ENCODE measurements at places on chromosomes 1 and 21.

DNA sequence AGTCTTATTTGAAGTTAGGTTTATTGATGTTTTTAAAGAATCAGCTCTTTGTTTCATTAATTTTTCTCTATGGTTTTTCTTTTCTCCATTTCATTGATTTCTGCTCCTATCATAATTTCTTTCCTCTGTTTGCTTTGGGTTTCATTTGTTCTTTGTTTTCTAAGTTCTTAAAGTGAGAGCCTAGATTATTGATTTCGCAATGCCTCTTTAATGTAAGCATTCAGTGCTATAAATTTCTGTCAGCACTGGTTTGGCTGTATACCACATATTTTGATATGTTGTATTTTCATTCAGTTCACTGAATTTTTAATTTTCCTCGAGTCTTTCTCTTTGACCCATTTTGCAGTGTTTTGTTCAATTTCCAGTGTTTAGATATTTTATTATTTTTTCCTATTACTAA lies 68.7 kb downstream of the DNAH14 start:
- no peak for DNase-seq

DNA sequence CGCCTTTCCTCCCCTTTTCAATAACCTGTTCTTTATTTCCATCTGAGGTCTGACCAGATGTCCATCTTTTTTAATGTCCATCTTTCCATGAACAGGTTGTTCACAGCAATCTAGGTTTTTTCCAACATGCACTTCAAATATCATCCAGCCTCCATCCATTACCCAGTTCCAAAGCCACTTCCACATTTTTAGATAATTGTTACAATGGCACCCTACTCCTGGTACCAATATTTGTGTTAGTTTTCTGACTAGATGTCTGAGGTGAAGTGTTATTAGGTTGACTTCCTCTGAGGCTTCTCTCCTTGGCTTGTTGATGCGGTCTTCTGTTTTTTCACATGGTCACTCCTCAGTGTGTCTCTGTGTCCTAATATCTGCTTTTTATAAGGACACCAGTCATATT lies 89.4 kb downstream of the OBSCN start:
- DNase-seq = no peak

DNA sequence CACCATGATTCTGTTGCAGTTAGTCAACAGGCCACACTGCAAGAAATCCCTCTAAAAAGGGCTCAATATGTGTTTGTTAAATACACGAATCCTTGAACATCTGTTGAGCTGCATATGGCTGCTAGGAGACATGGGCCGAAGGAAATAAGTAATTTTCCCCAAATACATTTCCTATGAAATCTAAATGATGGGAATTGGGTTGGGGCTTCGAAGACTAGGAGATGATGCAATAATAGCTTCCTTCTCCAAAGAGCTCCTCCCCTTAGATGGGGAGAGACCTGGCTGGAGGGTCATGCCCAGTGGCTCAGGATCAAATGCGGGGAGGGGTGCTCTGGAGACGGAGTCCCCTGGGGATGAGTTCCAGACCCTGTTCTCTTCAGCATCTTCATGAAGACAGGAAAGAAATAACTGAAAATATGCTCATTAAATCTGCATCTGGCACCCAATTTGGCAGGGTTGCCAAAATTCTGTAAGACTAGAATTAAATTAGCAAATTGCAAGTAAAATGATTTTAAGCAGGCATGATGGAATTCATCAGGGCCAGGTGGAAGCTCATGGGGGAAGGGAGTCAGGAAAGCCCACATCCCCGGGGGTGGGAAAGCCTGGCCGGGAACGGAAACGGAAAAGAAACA lies 165.0 kb upstream of the EDN2 start:
- DNase-seq = no peak

- no peak for DNase-seq
Observed at GRCh38 chr21:39181205-39181818, 1.9 kb downstream of the PSMG1 start.

DNA sequence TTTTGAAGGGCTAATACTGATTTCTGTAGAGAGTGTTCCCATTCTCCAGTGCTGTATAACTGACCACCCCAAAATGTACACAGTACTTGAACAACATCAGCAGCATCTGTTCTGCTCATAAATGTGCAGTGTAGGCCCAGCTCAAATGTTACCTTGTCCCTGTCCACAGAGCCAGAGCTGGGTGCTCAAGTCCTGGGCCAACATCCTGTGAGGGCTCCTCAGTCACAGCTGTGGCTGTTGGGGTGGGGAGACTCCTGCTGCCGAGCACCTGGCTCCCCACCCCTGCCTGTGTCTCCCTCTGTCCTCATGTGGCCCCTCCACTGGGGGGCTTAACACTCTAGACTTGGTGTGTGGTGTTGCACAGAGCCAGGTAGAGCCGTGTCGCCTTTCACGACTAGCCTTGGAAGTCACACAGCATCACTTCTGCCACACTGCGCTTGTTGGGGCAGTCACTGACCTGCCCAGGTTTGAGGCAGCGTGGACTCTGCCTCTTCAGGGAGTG lies 30.5 kb downstream of the DIP2A start:
- no peak for DNase-seq

- DNase-seq = no peak
Observed at GRCh38 chr1:248631354-248632008, 3.4 kb downstream of the OR2T11 start.

DNA sequence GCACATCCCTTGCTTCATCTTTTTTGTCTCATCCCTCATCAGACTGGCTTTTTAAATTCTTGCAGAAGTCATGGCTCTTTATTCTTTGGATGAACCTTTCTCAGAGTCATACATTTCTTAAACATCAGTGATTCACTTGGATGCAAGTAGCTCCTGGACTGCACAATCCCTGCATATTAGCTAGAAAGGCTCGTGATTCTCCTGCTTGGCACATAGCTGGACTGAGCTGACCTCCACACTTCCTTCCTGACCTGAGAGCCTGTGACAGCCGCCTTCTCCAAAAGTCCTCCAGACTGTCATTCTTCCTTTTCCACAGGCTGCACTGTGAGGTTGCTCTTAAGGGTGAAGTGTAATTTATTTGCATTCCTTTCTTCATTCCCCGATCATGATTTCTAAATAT lies 109.4 kb downstream of the RGL1 start:
- DNase-seq = no peak

DNA sequence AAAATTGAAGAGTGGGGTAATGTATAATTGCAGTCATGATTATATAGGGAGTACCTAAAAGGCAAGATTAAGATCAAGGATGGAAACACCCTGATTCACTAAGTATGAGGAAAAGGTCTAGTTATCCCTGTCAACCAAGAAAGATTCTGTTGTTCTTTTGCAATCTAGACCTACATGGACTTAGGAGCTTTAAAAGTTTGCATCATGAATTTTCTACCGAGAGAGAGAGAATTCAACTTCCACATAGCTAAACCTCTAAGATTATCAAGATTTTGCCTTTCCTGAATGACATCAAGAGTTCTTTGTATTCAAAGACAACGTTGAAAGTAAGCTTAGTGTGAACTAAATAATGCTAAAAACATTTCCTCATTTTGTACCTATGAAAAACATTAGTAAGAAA lies 78.8 kb upstream of the RBM34 start:
- DNase-seq = no peak

- DNase-seq = no peak
Observed at GRCh38 chr1:202014060-202014459, 3.7 kb downstream of the ELF3 start.

GRCh38 chr1:47417170-47418044 lies 1.3 kb downstream of the FOXE3 start:
- no peak for DNase-seq

- DNase-seq = no peak
Observed at GRCh38 chr1:205783904-205784303, 8.6 kb upstream of the RAB29 start.

DNA sequence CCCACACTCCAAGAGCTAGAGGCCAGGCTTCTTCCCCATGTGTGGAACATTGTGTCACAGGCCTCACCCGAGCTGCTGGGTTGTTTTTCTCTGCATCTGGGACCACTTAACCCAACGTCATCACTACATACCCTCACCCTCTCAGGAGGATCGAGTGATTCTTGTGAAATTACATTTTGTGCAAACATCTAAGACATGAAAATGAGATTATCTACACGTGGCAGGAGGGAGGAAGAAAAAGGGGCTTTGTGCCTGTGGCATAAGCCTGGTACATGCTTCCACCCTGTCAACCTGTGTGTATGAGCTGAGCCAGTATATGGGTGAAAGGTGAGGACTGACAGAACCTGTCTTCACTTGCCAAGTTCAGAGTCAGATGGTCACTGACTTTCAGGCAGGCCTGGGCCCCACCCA lies 1.6 kb downstream of the CPT2 start:
- no peak for DNase-seq

- no peak for DNase-seq
Observed at GRCh38 chr1:176670853-176671252, 207.9 kb downstream of the PAPPA2 start.

- peak; percentile 22 for DNase-seq
Observed at GRCh38 chr21:35227786-35228185, 178.7 kb upstream of the RUNX1 start.

GRCh38 chr1:230791986-230792564 lies 44.9 kb downstream of the CAPN9 start:
- DNase-seq = no peak

DNA sequence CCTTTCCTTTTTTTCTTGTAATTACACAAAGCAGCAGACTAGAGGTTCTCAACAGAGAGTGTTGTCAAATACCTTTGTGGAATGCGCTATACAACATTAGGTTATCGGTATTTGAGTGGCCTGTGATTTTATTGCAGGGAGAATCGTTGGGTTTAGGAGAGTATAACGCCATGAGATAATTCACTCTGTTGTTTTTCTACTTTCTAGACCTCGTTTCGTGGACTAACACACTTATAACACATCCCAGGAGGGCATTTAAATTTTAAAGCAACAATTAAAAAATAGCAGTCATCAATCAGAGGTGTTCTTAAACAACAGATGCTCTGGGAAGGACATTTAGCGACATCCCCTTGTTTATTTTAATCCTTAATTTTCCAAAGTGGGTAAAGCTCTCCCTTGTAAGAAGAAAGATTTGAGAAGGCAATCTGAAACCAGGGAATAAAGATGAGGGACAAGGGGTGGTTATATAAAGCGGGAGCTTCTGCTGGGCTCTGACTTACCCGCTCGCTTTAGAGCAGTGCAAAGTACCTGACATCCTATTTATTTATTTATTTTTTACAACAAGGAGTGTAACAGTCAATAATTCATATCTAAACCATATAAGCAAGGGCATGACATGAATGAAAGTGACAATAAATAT lies 4.9 kb downstream of the PBX1 start:
- DNase-seq = no peak

DNA sequence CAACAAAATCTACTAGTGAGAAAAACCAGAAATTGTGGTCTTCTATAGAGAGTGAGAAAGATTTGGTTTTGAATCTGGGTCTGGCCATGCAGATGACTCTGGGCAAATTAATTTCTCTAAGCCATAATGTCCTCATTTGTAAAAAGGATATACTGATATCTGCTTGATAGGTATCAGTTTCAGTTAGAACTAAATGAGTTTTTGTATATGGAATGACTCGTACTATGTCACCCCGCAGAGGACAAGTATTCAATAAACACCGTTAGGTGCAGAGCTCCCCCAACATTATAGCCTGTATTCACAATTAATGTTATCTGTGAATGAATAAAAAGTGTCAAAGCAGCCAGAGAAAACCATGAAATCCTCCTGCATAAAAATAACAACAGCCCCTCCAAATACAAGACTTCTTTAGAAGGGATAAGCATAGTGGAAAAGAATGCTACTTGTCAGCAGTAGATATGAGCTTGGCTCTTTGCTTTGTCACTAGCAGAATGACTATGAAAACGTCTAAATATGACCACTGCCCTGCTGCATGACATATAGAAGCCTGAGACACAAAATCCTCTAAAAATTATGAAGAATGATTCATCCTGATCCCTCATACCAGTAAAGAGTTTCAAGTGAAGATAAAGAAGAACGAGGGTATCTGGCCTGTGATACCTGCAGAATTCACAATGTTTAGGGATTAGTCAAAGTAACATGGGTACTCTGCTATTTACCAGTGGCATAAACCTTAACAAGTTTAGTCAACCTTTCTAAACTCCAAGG lies 17.8 kb downstream of the SCAF4 start:
- DNase-seq = no peak

GRCh38 chr1:59788825-59789224 lies 25.9 kb upstream of the HOOK1 start:
- no peak for DNase-seq

DNA sequence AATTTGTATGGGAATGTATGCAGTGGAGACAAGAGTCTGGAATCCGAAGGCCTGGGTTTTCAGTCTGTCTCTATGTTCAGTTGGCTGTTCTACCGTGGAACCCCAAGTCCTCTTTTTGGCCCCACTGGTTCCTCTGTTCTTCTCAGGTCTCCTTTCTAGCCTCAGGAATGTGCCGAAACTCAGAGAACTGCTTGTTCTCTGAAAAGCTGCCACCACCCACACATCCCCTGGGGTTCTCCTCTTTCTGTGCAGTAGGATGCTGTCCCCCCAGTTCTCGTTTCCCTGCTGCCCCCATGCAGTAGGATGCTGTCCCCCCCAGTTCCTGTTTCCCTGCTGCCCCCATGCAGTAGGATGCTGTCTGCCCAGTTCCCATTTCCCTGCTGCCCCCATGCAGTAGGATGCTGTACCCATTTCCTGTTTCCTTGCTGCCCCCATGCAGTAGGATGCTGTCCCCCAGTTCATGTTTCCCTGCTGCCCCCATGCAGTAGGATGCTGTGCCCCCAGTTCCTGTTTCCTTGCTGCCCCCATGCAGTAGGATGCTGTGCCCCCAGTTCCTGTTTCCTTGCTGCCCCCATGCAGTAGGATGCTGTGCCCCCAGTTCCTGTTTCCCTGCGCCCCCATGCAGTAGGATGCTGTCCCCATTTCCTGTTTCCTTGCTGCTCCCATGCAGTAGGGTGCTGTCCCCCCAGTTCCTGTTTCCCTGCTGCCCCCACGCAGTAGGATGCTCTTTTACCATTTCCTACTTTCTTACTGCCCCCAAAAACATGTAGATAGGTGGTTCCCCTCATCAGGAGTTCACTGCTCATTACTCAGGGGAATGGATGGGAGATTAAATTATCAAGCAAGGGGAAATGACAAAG lies 35.3 kb downstream of the OPTC start:
- no peak for DNase-seq

GRCh38 chr21:38267991-38268863 lies 11.4 kb downstream of the KCNJ15 start:
- no peak for DNase-seq

GRCh38 chr1:229347528-229347927 lies 4.7 kb upstream of the CCSAP start:
- DNase-seq = no peak

- DNase-seq = no peak
Observed at GRCh38 chr1:224851848-224852261, 77.6 kb upstream of the DNAH14 start.

DNA sequence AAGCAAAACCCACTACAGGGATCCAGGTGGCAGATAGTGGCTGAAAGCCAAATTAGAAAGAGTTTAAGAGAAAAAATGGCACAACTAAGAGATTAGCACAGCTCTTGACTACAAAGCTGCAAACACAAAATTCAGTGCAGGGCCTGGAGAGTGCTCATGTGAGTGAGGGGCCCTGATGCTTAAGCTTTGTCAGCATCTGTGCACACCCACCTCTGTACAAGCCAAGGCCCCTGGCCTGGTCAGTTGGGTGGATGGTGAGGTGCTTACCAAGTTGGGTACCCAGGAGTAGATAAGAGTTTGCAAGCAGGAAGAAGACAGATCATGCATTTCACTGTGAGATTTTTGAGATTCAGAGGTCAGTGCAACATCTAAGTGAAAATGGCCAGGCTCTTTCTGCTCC lies 62.7 kb upstream of the ATP1B1 start:
- no peak for DNase-seq

Data from CD4-positive, alpha-beta T cell treated with Interleukin-4 for 1 hour (primary cell).